ENCODE measurements at places on chromosomes 1 and 21.

DNA sequence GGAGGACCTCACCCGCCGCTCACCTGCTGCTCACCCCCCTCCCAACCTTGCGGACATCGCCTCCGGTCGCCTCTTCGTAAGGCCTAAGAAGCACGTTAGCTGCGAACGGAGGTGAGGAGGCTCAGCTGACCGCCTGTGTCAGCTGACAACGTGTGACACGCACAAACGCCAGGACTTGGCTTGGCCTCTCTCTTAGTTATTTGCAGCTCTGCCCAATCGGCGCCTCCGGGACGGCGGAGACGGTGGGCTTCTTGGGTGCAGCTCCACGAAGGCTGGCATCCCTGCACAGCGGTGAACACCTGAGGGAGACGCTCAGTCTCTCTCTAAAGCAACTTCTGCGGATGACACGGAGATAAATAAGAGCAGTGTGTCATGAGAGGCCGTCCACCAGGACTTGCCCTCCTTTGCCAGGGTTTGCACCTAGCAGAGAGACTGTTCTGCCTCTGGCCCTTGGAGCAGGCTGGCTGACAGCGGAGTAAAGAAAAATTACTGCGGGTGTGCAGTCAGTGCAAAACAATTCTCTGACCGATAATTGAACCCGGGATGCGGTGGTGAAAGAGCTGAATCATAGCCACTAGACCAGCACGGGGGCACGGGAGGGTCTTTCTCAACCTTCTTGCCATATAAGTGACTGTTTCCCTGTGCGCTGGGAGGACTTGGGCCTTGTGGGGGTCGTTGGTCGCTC, 318.9 kb downstream of the FAM72C start:
- no peak for DNase-seq

- DNase-seq: no peak
These were observed 5.0 kb downstream of the NDUFS2 start for GRCh38 chr1:161207173-161207572.

GRCh38 chr1:56377431-56377830, 201.9 kb downstream of the PLPP3 start:
- no peak for DNase-seq

DNA sequence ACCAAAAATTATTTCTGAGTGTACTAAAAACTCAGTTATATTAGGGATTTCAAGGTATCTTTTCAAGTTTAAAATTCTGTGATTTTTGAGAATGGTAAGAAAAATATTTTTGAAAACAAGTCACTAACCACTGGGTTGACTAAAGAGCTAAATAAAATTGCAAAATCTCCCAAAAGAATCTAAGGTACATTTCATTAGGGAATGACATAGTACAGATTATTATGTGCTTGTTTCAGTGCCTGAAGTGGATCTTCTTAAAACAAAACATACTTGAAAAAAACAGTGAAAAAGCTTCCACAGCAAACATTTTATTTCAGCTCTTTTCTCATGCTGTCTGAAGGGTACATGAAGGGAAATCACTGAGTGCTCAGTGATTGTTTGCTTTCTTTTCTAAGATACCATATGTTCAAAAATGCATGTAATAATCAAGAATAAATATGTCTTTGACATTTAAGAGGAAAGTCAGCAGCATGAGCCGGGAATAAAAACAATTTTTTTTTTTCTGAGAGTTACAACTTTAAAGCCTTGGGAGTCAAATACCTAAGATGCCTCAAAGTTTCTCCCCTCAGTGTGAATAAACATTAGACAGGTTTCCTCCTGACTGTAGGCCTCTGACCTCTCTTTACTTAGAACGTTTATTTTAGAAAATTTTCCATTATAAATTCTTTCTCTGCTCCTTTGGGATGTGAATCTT, 200.7 kb downstream of the KCNT2 start:
- DNase-seq: no peak

- no peak for DNase-seq
These were observed 153.4 kb downstream of the ZC3H11B start for GRCh38 chr1:219459351-219460080.

GRCh38 chr1:229270547-229271447, at the start of gene RAB4A:
Gene RAB4A, plus strand, starts transcription at chr1:229271111. Its CDS starts 229 bp downstream, at chr1:229271340.
- DNase-seq: peak; percentile 87

DNA sequence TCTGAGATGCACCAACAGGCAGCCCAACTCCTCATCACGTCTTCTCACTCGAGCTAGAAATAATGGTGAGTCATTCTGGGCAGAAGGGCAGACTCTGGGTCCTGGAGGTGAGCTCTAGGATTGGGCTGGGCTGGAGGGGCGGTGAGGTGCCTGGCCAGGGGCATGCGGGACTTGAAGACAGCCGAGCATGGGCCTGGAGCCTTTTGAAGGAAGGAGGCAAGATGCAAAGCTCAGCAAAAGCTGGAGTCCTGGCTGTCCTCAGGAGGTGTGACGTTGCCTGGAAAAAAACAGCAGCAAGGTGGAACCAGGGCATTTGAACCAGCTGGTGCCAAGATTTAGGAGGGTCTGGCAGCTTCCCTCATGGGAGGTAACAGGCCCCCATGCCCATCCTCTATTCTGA, 712 bp downstream of the KCNA2 start:
- no peak for DNase-seq

DNA sequence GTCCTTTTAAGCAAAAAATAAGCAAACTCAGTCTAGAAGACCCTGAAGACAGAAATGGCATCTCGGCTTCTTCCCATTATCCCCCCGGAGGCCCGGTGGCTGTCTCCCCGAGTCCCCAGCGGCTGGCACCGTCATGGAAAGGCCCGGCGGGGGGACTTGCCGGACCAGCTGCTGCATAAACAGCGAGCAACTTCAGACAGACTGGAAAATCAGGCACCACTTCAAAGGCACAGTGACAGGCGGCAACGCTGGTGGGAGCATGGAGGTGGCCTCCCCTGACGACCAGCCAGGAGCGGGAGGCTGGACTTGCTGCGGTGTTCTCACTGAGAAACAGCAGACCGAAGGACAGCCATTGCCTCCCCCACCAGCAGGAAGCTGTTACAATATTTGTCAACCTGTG, 18.4 kb upstream of the C1QA start:
- no peak for DNase-seq

DNA sequence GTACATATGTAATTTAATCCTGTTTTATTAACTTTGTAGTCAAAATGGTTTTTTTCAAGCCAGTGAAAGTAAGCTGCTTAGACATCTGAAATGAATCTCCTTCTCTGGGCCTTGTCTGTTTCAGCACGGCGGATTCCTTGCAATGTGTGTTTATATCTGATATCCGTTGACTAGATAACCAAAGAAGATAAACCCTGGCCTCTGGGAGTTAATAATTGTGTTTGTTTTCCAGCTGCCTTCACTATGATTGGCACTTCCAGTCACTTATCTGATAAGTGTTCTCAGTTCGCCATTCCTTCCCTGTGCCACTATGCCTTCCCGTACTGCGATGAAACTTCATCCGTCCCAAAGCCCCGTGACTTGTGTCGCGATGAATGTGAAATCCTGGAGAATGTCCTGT, 63.5 kb upstream of the UBE2U start:
- no peak for DNase-seq

DNA sequence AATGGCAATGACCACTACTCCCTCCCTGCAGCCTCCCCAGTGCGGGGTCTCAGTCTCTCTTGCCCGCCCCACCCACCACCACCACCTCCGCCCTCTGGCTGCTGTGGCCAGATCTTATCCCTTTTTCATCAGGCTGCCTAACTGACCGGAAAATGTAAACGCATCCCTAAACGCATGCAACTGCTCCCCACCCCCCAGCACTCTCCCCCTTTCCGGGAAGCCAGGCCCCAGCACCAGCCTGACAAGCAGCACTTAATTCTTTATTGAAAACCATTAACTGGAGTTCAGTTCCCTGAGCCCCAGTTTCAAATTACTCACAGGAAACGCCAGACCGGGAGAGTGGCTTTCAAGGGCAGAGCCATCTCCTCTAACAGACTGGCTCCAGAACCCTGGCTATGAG, 147.7 kb downstream of the DMRTA2 start:
- no peak for DNase-seq

DNA sequence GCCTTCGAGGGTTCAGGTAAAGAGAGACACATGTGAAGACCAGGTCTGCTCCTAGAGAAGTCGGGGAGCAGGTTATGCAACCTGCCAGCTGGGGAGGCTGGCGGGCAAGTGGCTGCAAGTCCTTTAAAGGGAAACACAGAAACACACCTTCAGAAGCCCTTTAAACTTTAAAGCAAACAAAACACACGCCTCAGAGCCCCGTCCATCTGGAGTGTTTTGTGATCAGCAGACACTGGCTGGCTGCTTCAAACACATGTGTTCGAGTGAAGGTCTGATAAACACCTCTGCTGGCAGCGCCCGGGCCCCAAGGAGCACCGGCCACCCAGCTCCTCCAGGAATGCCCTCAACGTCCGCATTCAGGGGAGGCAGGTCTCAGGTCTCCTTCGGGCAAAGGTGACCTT, 15.2 kb downstream of the RIPK4 start:
- DNase-seq: no peak

GRCh38 chr1:235098547-235098946, 30.1 kb downstream of the TOMM20 start:
- no peak for DNase-seq

DNA sequence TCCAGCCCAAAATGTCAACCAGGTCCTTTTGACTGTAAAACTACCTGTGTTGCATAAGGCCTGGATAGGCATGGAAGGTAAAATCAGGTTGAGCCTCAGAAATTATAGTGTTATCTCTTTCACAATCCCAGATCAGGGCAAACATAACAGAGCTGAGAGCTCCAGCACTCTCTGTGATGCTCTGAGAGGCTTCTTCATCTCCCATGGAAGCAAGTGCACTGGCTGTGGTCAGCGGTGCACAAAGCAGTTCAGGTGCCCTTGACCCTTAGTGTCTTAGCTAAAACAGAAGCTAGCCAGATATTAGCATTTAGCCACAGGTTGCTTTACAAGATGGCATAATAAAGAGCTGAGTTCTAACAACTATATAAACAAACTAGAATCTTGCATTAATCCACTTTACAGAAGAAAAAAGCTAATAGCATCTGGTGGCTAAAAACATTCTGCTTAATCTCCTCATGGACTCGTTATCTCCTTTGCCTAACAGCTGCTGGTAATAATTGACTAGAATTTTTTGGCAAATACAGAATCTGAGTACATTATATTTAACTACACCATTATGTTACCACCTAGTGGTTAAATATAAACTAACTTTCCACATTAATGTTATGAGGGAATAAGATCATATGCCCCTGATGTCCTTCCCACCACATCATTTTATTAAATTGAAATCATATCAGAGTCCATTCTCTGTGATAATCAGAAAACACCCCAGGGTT, 25.6 kb upstream of the POGK start:
- no peak for DNase-seq

- DNase-seq: no peak
These were observed 7.2 kb upstream of the ETV3L start for GRCh38 chr1:157106813-157107189.

DNA sequence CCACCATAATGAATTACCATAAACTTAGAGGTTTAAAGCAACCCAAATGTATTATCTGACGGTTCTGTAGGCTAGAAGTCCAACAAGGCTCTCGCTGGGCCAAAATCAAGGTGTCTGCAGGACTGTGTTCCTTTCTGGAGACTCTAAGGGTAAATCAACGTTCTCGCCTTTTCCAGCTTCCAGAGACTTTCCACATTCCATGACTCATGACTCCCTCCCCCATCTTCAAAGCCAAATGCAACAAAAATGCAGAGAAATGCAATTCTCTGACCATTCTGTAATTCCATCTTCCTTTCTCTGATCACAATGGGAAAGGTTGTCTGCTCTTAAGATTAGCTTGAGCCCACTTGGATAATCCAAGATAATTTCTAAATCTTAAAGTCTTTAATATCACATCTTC, 287.1 kb downstream of the LTN1 start:
- DNase-seq: no peak

DNA sequence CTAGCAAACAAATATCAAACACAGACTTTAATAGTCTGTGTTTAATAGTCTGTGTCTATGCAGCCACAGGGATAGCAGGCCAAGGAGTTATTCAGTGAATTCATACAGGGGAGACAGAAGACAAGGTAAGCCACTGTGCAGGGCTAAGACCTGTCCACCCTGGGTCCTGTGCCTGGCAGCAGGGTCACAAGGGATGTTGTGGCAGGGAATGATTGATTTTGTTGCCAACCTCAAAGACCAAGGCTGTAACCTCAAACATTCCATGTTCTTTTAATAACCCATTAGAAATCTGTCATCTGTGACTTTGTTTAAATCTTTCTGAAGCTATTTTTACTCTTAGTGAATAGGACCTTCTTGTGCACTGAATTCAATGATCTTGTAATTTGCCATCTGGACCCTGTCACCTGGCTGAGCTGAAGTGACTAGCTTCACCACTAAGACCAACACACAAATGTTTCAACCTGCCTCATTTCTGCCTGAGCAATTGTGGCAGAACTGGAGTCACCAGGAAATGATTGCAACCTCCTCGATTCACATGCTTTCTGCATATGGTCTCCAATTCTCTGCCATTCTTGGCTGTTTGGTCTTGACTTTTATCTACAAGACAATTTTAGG, 154.2 kb downstream of the ASTN1 start:
- DNase-seq: no peak

GRCh38 chr1:32221581-32221979, 573 bp downstream of the TMEM234 start:
- DNase-seq: no peak

All from immature natural killer cell (primary cell).